HS-5 (cell line): ENCODE measurements at places on chromosomes 2 and 18.

DNA sequence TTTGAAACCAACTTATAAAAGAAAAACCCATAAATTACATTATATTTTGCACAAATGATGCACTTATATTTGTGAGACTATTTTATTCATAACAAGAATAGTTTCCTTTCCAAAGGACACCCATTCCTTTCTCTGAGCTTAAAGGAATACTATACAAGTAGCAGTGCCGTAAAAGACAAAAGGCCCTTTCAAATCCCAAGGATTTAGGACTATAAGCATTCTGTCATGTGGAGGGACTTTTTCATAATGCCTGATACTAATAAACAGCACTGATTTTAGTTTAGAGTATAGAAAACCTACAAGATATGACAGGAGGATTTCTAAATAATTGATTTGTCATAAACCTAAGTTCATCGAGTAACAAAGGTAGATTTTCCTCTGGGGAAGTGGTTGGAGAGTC, 1134.2 kb upstream of the ZEB2 start:
- no peak for DNase-seq

- no peak for DNase-seq
These were observed 21.6 kb downstream of the INPP5D start for GRCh38 chr2:233081731-233082221.

DNA sequence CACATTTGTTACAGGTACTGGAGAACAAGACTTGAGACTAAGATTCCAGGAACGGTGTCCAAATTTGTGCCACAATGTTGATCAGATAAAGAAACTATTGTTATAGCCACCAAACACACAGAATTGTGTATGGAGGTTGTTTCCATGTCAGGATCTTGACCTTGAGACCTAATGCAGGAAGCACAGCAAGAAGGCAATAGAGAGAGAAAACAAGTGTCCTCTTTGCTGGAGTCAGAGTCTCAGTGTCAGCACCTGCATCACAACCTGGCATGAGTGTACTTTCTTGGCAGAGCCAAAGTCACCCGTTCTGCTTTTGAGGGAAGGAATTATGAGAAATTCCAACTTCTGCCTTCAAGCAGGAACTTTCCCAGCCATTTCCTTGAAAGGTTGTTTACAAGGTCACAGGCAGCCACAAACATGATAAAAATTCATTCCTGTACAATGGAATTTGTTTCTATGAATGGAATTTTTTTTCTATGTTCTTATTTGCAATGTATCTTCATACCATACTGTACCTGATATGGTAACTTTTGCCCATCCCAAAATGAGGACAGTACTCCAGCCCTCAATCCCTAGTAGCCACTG, 118.4 kb downstream of the PKP4 start:
- DNase-seq, result no peak

- DNase-seq, result no peak
These were observed 11.1 kb upstream of the MYL12A start for GRCh38 chr18:3236470-3236869.

DNA sequence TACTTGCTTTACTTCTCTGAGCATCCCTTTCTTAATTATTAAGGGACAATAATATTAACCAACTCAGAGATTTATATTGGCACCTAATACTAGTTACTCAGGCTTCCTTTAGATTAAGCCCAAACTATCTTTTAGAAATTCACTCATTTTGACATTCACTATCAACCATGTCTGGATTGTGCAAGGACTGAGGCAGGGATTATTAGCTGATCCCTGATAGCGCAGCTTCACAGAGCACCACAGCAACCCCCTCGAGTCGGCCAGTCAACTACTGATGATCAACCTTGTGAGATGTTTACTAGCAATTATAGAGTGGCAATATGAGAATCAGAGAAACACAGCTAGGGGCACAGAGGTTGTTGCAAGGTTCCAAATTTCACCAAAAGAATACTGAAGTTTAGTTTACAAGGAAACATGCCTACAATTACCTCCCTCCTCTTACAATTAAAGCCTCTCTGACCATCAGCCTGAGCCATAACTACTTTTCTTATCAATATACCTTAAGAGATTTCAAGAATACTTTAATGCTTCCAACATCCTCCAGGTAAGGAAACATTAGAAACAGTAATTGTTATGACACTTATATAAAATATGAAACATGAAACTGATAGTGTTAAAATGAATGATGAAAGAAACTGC, 191.6 kb downstream of the TCF4 start:
- no peak for DNase-seq

DNA sequence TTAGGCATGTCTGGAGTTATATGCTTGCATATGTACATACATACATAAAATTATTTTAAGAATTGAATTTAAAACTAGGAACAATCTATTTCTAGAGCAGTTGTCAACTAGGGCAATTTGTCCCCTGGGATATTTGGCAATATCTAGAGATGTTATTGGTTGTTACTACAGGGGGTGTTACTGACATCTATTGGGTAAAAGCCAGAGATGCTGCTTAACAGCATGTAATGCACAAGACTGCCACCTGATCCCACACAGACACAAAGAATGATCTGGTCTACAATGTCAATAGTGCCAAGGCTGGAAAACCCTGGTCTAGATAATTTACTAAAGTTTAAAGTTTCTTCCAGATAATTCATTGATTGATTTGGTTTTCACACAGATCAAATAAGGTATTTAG, 185.3 kb downstream of the NYAP2 start:
- no peak for DNase-seq

GRCh38 chr2:208371634-208371935, 35.0 kb upstream of the PTH2R start:
- DNase-seq, result no peak

DNA sequence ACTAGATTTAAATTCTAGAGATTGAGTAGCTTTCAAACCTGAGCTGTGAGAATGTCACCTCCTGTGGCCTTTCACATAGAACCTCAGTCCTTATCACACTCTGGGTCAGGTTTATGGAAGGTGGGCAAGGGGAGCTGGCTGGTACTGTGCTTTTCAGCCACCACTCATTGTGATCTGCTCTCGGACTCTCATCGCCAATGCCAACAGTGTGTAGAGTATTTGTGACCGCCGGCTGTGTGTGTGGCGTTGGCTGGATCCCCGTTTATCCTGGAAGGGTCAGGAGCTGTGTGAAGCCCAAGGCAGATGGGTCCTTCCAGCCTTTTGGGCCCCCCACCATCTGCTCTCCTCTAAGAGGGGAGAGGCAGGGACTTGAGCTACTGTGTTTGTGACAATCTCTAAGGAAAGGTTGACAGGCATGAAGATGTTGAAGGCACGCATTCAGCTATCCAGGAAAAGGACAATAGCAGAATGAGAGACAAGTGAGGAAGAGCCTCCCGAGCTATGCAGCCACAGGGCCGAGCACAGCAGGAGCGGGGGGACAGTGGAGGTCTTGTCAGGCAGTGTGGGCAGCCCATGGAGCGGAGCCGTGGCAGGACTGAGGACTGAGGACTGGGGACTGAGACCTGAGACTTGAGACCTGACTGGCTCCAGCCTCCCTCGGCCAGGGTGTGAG, 107.1 kb upstream of the TPO start:
- no peak for DNase-seq

- DNase-seq, result no peak
These were observed 3.8 kb downstream of the COBLL1 start for GRCh38 chr2:164837807-164838206.

DNA sequence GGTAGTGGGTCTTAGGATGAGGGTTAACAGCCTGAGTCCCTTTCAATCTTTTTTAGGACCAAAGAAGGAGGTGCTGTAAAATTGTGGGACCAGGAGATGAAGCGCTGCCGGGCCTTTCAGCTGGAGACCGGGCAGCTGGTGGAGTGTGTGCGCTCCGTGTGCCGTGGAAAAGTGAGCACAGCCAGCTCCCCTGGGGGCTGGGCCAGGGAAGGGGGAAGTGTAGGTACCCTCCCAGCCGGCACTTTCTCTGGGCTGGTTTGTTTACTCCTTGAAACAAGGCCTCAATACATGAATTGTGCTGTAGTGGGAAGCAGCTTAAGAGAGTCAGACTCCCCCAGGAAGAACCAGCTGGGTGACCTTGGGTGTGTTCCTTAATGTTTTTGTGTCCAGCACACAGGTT, 90.1 kb downstream of the RTN4 start:
- DNase-seq, result no peak

- no peak for DNase-seq
These were observed 56.1 kb downstream of the DYNAP start for GRCh38 chr18:54647176-54647575.

DNA sequence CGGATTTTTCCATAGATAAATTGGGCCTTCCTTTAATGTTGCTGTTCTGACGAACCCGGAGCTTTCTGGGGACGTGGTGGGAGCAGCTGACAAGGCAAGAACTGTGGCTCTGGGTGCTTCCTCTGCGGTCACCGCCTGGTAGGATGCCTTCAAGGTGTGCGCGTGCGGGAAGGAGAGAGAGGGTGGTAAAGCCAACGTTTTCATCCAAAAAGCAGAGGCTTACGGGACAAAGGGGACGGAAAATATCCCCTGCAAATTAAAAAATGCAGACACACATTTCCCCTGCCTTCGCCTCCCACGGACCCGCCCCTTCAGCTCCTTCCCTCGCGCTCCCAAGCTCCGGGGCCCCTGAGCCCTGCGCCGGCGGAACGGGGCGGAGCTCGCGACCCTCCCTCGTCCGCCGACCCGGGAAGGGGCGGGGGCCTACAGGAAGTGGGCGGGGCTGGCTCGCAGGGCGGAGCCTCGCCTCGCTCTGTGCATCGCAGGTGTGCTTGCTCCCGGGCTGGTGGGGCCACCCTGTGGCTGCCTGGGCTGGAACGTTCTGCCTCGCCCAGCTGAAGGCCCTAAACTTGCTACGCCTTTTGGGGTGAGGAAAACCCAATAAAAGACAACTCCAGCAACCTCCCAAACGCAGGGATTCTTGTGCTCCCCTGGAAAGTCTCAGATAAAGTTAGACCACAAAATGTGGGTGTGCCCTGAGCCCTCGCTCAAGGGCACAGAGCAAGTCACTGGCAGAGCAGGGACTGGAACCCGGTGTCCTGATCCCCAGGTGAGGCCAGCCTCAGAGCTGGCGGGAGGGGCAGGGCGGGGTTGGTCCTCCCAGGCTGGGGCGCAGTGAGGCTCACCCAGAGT, 25.4 kb upstream of the SLC66A3 start:
- no peak for DNase-seq

- DNase-seq, result no peak
These were observed 760.4 kb downstream of the ADCYAP1 start for GRCh38 chr18:1665079-1665478.

- DNase-seq, result no peak
These were observed 151.7 kb upstream of the TNP1 start for GRCh38 chr2:217011576-217011975.

DNA sequence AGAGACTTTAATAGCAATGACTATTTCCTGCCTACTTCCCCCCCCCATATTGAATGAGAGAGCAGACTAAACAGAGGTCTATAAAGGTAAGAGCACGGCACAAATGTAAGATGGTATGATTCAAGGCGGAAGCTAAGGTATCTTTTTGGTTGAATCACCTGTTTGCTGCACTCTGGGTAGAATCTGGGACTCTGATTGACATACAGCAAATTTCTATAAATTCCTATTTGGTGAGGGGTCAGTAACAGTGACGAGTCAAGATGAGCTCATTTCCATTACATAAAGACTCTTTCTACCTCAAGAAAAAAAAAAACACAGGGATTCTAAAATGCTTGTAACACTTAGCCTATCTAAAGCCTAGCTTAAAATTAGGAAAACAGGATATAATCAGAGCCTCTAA, 297.3 kb downstream of the TNS1 start:
- no peak for DNase-seq

GRCh38 chr2:71150082-71150816, 19.8 kb downstream of the MPHOSPH10 start:
- DNase-seq, result no peak

DNA sequence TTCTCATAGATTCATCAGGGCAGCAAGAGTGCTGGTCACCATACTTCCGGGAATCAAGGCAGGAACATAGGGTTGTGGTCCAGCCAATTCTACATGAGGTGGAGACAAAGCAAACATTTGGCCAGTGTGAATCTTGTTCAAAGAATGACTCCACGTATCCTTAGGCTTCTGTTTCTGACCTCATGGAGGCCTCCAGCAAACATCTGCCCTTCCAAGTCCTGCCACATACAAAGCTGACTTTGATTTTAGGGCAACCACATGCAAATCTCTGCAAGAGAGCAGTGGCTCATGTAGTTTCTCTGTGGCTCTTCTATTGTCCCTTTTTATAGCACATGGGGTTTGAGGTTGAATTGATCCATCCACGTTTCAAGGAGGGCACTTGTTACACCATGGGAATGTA, 132.1 kb upstream of the MMADHC start:
- no peak for DNase-seq

GRCh38 chr2:174218773-174219172, 29.6 kb downstream of the OLA1 start:
- no peak for DNase-seq

DNA sequence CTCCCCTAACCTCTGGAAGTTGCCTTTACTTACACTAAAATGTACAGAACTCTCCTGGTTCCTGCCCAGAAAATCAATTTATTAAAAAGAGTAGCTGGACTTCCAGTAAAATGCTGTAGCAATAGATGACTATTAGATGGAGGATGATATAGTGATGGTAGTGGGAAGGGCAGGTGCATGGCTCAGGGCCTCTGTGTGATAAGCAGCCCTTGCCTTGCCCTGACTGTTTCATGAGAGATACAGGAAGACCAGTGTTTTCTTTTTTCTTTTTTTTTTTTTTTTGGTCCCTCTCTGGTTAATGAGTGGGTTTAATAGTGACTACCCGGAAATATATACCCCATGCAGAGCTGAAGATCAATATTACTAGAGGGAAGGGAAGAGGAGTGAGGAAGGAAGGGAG, 48.7 kb upstream of the NEDD4L start:
- DNase-seq, result no peak

- no peak for DNase-seq
These were observed 88.1 kb upstream of the AGAP1 start for GRCh38 chr2:235405612-235406361.

- DNase-seq, result no peak
These were observed 2.0 kb downstream of the ANKRD44 start for GRCh38 chr2:197308585-197308984.

- peak; percentile 58 for DNase-seq
These were observed 70.4 kb upstream of the CYP1B1 start for GRCh38 chr2:38146275-38146906.

- no peak for DNase-seq
These were observed 40.9 kb downstream of the CLASP1 start for GRCh38 chr2:121608367-121608766.
